Activated CD8-positive, alpha-beta memory T cell treated with anti-CD3 and anti-CD28 coated beads, Interleukin-2, amount 50 U/mL, for 48 hours (primary cell): ENCODE measurements at places on chromosomes 2 and 18.

- DNase-seq, result no peak
These were observed 165.3 kb upstream of the KLHL29 start for GRCh38 chr2:23219666-23220065.

DNA sequence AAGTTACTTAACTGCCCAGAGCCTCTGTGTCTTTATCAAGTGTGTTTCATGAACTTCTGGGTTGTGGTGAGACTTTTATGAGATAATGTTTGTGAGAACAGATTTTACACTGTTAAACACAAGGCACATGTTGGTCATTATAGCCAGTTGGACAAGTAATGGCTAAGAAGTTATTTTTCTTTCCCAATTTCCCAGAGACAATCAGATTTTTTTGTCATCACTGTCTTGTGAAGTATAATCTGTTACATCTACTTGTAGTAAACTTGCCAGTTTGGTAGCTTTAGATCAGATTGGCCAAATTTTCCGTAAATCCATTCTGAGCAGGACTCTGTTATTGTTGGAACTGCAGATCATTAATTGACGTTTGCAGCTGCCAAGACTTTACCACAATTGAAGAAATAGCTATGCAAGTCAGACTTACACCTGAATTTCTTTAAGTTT is 838.8 kb downstream of the SLC4A3 start:
- no peak for DNase-seq

DNA sequence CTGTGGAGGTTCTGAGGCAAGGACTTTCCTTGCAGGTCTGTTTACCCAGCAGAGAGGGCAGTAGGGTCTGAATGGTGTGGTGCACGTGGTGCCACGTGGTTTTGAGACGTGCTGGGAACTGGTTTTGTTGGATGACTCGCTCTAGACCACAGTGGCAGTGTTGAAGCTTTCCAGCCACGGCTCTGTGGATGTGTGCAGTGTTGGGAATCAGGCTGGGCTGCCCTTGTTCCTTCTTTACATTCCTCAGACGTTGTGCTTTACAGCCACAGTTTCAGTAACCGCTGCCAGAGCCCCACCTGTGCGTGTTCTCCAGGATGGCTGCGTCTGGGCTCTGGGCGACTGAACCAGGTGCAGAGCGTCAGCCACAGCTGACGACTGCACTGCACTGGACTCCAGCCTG is 8.2 kb downstream of the CTDP1 start:
- DNase-seq, result no peak

- DNase-seq, result no peak
These were observed 980 bp downstream of the OBSL1 start for GRCh38 chr2:219570194-219570923.

DNA sequence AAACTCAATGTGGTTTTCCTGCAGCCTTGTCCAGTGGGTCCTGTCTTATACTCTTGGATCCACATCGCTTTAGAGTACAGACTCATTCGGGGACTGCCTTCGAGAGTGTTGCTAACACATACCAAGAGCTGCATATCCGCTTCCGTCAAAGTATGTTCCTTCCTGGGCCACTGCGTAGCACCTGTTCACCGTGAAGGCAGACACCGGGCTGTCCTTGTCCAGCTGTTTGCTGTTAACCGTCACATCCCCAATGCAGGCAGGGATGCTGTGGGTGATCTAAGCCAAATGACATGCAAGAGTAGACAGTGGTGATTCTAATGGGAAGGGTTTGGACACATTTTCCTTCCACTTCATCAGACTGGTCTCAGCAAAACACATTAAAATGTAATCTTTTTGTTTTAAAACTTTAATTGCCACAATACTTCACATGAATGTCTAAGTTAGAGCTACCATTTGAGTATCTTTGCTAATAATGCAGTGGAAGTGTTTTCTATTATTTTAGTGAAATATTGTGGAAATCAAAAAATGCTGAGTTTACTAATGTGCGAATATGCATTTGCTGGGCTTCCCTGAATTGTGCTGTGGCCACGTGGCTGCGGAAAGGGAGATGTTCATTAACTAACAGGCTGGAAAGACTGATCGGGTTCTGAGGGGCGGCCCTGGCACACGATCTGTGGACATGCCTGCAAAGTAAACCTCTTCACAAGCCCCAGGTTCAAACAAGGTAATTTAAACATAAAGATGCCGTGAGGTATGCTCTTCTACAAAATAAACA is 169.1 kb downstream of the LAMA1 start:
- DNase-seq, result no peak

DNA sequence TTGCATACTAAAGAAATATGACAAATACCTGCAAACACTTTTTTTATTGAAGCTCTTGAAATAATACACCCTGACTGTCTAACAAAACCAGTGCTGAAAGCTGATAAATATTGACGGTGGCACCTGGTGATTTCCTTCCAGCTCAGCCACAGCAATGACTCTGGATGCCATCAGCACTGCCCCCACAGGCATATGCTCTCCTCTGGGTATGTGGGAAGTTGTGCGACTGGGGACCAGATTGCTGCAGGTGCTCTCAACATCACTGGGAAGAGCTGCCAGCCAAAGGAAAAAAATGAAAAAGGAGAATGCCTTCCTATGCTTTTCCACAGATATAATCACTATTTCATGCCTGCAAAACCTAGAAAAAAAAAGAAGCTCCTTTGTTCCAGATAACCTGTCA is 141.5 kb downstream of the PIGN start:
- no peak for DNase-seq

- DNase-seq, result no peak
These were observed 32.5 kb upstream of the KCNE4 start for GRCh38 chr2:223019390-223019930.

- DNase-seq, result no peak
These were observed 2.7 kb downstream of the ERFE start for GRCh38 chr2:238161291-238162051.

DNA sequence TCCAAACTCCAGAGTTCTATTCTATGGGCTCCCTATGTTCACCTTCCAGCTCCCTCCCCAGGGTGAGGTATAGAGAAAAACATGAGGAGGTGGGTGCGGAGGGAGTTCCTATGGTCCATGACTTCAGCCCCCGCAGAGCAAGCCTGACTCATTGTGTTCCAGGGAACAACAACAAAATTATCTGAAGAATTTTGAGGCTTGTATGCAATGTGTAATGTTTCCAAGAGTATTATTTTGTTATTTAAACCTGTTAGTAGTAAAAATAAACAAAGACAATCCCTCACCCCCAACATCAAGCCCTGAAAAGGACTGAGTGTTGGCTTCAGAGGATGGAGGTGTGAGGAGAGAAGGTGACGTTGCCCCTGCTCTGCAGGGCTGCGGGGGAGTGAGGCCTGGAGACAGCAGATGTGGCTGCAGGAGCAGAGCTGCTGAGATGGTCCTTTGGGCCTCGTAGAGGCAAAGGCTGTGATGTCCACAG is 29.0 kb downstream of the LAMA3 start:
- no peak for DNase-seq

GRCh38 chr2:158598862-158599517 is 142.2 kb downstream of the PKP4 start:
- no peak for DNase-seq

GRCh38 chr18:48540251-48541025 is 1.6 kb downstream of the CTIF start:
- peak; percentile 69 for DNase-seq

GRCh38 chr2:24816884-24817283 is 23.7 kb downstream of the CENPO start:
- peak; percentile 23 for DNase-seq

- DNase-seq, result no peak
These were observed 45.3 kb upstream of the SMAD7 start for GRCh38 chr18:48996041-48996440.

GRCh38 chr2:6352906-6353515 is 512.7 kb downstream of the CMPK2 start:
- DNase-seq, result no peak

DNA sequence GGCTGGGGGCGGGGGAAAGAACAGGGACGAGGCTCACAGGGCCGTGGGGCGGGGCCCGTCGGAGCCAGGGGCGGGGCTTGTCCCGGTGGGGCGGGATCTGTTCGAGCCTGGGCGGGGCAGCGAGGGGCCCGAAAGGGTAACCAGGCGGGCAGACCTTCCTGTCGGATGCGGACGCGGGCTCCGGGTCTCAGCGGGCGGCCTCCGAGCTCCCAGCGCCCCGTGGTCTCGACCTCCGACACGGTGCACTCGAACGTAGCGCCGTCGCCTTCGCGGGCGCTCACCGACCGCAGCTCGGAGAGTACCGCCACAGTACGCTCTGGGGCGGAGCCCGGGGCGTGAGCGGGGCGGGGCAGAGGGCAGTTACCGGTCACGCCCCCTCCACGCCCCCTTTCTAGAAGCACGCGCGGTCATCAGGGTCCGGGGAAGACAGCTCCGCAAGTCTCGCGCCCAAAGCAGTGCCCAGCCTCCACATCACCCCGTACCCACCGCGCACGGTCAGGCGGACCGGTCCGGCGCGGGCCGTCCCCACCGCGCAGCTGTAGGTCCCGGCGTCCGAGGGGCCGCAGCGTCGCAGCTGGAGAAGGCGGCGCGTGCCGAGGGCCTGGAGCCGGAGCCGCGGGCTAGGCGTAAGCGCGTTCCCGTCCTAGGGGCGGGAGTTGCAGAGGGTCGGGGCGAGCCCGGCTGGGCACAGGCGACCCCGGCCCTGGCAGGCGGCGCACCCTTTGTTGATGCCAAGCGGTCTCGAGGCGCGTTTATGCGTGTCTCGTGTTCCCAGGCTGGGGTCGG is 8.7 kb downstream of the TMEM198 start:
- peak; percentile 90 for DNase-seq

DNA sequence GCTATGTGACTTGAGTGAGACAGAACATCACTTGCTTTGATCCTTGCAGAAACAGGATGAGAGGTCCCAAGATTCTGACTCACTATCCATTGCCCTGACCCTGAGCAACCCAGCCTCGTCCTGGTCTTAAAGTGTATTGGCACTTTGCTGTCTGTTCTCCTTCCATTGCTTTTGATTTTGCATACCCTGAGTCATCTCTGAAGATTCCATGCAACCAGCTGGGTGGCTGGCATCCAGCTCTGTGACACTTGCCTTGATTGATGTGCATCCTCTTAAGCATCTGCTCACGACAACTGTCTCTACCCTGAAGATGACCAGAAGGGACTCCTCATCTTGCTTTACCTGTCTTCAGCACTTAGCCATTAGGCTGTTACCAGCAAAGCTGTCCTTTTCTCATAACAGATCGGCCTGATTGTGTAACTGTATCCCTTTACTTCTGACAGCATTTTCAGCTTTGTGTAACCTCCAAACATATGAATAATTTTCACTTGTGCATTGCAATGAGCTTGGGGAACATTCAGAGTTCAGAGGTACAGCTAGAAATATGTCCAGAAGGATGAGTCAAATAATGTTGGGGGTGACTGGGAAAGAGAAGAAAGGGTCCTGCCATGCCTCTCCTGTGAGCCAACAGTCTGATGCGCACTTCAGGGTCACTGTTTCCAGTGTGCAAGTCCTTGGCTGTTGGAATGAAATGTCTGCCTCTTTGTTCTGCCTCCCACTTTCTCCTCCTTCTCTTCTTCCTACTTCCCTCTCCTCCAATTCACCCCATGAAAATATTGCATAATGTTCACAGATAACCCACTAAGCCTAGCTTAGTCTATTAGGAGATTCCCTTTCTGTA is 249.7 kb upstream of the OSR1 start:
- no peak for DNase-seq

- DNase-seq, result no peak
These were observed 38.7 kb downstream of the SDC1 start for GRCh38 chr2:20186078-20186854.

GRCh38 chr18:59500765-59501164 is 141.7 kb upstream of the LMAN1 start:
- no peak for DNase-seq

DNA sequence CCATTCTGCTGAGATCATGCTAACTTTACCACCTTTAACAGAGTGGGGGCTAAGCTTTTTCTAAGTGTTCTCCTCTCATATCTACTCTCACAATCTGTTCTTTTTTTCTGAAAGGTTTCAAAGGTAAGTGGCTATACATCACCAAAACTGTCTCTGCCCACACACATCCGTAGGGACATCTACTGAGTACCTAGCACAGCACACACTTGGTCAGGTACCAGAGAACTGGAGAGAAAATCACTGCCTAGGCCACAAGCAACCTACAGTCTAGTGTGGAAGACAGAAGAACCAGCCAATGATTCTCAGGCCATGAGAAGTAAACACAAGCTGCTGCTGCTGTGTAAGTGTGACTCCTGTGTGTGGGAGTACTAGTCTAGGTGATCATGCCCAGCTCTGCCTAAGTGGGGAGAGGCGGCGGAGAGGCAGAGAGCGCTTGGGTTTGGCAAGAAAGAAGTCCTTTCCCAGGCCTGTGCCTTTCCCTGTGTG is 176.1 kb upstream of the ZFP36L2 start:
- DNase-seq, result no peak

GRCh38 chr2:107932979-107933378 is 53.3 kb upstream of the SLC5A7 start:
- no peak for DNase-seq

- no peak for DNase-seq
These were observed 195.4 kb downstream of the SPP2 start for GRCh38 chr2:234245945-234246344.

DNA sequence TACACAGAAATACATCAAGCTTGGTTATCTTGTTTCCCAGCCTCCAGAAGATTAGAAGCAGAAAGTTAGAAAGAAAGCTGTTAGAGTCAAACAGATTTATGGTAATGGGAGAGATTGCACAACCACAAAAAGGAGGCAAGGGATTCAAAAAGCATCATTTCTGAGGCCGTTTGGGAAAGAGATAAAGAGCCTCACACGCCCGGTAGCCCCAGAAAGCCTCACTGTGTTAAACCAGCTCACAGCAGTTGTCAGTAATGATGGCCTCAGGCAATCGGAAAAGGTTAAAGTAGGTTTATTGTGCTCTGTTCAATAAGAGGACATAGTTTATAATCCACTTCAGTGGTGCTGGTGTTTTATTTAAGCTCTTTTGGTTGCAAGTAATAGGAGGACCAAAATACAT is 111.3 kb downstream of the DCC start:
- DNase-seq, result no peak

DNA sequence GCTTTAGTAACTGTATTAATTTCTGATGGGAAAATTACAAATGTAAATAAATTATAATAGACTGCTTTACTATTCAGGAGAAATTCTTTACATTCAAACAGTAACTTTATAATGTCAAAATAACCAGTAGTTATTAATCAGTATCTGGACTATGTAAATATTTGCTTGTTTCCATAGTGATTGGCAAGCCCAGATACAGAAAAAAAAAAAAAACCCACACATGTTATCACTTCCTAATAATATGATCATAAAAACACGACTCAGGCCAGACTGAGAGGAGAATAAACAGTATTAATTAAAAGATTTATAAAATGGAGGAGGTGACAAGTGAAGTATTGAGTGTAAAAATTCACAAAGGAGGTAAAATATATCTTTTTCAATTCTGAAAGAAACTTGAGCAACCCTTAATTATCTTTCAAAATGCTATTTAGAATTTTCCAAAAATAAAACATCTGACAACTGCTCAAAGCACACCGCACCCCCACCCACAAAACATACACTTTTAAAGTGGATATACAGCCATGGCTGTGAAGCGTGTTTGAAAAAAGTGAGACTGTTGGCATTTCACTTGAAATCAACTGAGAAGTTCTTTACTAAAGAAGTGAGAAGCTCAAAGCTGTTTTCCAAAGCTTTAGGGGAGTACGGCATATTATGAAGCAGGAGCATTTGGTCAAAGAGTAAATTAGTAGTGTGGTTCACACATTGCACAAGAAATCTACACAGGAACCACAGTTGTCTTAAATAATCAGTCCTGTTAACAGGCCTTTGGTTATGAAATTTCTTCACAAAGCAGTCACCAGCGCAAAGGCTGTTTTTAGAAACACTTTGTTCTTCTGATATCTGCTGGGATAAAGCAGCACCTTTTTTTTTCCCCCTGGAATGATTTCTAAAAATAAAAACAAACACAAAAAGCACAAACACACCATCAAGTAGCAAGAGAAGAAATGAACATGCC is 475.8 kb downstream of the TXNL1 start:
- no peak for DNase-seq

- no peak for DNase-seq
These were observed 185.3 kb downstream of the NYAP2 start for GRCh38 chr2:225584796-225585195.
